ENCODE measurements at places on chromosomes 1 and 21.

DNA sequence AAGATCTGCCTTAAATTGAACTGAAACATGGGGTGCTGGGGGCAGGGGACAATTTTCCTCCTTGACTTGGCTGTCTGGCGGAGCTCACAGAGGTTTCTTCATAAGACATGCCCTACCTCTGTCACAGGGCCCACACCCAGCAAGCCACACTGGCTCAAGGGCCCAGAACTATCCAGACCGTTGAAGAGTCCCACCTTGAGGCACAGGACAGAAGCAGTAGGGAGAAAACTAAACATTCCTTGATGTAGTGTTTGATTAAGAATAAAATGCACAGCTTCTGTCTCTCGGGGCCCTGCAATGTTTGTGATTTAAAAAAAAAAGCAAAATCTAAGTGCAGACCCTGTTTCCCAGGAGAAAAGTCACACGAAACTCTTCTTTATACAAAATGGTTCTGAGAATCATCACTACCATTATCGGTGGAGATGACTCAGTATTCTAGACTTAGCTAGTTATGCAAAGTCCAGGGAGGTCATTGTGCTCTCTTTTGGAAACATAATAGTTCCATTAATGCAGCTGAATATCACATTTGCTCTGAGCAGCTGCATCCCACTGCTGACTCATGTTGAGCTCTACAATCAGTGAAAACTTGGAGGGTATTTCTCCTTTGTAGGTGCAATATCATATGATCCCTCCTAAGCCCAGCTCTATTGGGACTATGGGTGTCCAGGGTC is 53.6 kb upstream of the DIRAS3 start:
- DNase-seq = no peak

DNA sequence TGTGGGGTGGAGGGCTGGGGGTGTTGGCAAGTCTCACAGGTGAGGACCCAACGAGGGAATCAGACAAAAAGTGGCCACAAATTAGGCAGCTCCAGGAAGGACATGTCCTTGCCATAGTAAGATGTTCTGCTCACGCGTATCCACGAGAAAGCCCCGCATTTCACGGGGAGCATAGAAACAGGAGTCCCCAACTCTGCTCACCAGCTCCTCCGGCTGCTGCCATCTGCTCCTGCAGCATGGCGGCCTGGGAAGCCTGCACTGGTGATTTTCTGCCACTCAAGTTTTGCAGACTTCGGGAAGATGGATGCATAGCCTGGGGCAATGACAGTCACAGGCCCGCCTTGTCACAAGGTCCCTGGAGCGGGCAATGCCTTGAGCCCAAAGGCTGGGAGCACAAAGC is 9.3 kb downstream of the TCP10L start:
- DNase-seq = no peak

DNA sequence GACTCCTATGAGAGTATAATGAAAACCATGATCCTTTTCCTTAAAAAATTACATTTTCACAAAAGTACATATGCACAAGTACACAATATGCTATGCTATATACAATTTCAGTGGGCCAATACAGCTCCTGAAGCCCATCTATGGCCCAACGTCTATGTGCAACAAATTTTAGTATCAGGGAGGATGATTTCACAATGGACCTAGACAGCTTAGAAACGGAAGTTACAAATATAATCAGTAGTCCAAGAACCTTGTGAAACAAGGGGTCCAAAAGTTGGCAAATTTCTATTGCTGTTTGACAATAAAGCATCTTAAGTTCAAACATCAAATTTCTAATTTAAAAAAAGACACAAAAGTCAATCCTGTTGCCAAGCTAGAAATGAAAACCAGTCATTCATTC is 87.0 kb downstream of the DPYD start:
- DNase-seq = no peak

DNA sequence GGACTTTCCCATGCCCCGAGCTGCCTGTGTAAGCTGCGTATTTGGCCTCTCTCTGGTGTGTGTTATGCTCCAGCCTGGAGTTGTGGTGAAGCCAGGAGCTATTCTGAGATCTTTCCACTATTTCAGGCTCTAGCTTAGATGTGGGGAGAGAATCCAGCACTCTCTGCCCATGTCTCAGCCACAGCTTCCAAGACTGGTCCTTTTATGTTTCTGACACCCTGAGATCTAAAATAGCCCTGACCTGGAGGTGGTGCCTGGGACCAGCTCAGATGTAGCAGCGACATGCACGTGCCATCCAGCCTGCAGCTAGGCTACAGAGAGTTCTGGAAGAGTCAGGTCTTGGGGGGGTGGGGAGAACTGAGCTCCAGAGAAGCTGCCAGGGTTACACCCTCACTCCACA is 76.5 kb downstream of the TENT5C start:
- no peak for DNase-seq

DNA sequence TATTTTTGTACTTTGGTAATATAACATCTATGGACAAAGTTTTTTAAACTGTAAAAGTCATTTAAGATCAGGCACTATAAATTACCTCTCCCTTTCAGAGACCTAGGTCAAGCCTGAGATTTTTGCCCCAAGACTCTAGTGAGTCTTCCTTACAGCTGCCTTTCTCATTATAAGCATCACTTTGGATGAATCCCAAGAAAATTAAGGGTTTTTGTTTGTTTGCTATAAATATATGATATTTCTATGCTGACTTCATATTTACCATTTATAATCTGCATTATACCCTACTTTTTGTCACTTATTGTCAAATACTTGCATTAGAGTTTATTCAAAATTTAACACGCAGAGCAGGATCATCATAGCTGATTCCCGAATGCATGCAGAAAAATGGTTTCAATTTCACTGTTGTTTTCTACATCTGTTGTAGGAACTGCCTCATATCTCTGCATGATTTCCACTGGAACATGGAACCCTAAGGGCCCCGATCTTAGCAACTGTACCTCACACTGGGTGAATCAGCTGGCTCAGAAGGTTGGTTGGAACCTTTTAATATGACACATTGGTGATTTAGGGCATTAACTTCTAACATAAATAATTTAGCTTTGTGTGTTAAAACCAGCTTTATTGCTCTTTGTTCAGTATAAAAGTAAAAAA is 150.0 kb downstream of the ADGRL2 start:
- no peak for DNase-seq

DNA sequence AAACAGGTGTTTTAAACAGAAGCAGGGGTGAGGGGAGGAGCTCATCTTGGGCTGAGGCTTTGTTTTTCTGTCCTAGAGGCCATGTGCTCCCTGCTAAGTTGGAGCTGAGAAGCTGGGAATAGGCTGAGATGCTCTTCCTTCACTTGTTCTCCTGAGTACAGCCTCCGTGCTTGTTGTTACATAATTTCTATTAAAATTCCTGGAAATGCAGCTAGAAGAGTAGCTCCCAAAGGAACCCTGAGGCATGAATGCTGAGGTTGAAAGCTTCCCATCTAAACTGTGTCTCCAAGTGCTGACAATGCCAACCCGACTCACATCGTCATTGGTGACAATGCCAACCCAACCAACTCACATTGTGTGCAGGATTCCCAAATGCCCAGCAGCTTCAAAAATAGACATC is 12.6 kb upstream of the ITPKB start:
- DNase-seq = no peak

DNA sequence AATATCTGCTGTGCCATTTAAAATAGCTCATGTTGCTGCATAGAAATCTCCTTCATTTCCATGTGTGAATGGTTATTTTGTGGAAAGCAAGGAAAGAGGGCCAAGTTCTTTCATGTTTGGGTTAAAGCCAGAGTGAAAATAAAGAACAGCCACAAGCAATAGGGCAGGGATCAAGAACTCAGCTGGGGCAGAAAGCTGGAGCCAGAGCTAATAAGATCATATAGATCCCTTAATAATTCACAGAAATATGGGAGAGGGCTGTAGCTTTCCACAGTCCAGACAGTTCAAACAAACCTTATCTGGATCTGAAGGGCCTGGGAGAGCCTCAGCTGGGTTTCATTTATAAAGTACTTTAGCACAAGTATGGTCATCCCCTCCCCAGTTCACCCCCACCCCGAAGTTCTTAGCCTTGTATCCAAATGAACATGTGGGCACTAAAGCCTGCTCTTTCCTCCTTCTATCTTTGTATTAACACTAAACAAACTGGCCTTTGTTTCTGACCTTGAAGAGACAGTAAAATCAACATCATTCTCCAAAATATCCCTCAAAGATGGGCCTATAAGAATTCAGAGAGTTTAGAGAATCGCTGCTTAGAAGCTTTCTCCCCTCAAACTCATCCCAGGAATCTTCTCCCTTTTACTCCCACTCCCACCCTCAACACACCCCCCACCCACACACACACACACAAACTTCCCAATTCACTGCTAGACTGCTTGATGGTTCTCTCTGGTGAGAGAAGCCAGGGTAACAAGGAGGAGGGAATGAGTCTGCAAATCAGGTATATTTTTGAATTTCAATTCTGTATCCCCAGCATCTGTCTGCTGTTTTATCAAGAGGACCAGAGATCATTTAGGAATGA is 41.7 kb downstream of the UTP25 start:
- no peak for DNase-seq

DNA sequence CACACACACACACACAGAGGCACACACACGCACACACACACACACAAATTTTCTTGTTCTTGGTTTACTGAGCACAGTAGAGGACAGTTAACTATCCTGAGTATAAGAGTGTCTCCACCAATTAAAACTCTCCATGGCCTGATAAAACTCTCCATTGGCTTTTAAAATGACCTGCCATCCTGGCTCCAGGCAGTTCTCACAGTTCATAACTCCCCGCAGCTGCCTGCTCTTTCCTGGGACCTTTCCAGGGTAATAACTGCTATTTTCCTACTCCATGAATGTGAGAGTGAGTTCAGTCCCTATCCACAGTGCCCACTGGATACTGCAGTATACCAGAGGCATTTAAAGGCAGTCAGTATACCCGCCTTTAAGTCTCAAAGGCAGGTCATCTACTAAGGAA is 351.5 kb downstream of the PLPP3 start:
- DNase-seq = no peak

DNA sequence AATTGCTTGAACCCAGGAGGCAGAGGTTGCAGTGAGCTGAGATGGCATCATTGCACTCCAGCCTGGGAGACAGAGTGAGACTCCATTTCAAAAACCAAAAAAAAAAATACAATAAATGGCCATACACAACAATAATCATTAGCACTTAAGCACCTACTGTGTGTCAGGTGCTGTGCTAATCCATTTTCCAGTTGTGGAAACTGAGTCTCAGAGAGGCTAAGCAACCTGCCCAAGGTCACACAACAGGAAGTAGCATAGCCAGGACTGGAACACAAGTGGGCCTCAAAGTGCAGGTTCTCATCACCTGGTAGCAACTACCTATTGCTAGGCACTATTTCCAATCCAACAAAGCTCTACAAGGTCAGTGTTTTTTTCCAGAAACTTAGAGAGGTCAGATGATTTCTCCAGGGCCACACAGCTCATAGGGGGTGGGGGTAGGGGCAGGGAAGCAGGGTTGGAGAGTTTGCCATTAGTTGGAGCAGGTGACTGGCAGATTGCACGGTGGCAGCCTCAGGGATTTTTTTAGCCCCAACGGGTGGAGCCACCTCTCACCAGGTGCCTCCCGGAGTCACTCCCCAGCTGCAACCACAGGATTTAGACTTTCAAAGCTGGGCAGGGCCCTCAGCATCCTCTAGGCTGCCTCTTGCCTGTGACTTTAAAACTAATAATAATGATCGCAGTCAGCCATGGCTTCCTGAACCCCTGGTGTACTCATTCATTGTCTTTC is 52.5 kb upstream of the ID3 start:
- no peak for DNase-seq

- no peak for DNase-seq
These were observed 51.5 kb upstream of the SLC22A15 start for GRCh38 chr1:115924770-115925169.

DNA sequence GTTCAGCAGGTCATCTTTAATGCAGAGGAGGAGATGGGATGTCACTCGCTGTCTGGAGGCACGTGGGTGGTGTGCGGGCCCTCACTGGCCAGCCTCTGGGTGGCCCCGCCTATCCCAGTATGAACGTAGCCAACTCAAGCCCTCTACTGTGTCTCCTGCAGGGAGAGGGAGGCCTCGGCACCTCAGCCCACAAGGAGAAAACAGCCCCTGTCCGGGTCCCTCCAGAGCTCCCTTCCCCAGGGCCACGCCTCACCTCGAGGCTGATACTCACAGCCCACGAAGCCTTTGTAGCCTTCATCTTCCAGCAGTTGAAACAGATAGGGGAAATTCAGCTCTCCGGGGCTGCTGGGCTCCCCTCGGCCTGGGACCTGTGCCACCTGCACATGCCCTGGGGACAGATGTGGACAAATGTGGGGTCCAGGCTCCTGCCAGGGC is 2.6 kb downstream of the HYI start:
- no peak for DNase-seq

- no peak for DNase-seq
These were observed 4.0 kb upstream of the CD46 start for GRCh38 chr1:207747627-207748492.

GRCh38 chr1:187645651-187646050 is 816.9 kb downstream of the PLA2G4A start:
- DNase-seq = no peak

- DNase-seq = no peak
These were observed 28.2 kb upstream of the KLHDC7A start for GRCh38 chr1:18452550-18452949.

DNA sequence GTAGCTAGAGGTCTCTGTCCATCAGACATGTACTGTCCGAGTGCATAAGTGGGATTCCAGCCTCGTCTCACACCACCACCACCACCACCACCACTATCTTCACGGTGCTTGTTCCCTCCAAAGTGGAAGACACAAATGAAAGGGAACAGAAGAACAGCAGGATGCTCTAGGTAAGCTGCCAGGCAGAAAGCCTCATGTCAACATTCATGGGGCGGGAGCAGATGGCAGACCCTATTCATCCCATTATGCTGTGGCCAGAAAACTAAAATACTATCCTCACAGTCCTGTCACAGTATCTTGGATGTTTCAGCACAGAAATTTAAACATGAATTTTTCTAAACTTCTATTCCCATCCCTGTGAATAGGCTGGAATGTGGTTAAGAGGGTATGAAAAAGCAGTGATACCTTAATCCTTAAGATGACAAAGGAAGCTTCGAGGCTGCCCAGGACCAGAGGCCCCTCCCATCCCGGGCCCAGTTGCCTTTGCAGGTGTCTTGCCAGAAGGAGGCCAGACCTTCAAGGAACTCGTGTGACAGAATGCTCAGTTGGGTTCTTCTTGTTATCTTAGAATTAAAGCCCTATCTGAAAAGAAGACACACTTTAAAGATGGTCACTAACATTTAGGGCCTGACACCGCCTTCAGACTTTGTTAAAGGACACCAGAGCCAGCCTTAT is 24.7 kb downstream of the APCS start:
- DNase-seq = no peak

GRCh38 chr1:119873135-119874015 is 22.9 kb downstream of the ADAM30 start:
- DNase-seq = no peak

GRCh38 chr1:156487862-156488261 is 12.7 kb downstream of the MEF2D start:
- DNase-seq = no peak

DNA sequence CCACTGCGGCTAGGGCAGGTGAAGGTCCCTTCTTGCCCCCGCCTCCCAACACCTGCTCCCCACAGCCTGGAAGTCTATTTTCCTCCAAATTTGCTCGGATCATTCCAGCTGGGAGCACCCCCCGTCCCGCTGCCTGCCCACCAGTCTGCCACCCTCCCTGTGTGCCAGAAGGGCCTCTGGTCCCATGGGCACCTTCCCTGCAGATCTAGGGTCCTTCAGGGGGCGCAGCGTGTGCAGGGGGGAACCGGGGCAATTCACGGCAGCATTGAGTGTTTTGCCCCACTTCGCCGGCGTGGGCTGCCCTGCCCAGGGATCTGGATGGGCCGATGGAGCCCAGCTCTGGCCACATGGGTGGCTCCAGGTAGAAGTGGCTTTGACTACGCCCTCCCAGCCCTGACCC is 26.3 kb upstream of the PEX10 start:
- DNase-seq = no peak

Measured in stimulated activated CD4-positive, alpha-beta T cell treated with anti-CD3 and anti-CD28 coated beads, Interleukin-1b, Interleukin-23, amount 100 ng/mL, for 24 hours (primary cell).